ENCODE measurements at places on chromosomes 11 and 22.

- DNase-seq = no peak
Measured at GRCh38 chr11:17588721-17589120, 41.7 kb downstream of the OTOG start.

DNA sequence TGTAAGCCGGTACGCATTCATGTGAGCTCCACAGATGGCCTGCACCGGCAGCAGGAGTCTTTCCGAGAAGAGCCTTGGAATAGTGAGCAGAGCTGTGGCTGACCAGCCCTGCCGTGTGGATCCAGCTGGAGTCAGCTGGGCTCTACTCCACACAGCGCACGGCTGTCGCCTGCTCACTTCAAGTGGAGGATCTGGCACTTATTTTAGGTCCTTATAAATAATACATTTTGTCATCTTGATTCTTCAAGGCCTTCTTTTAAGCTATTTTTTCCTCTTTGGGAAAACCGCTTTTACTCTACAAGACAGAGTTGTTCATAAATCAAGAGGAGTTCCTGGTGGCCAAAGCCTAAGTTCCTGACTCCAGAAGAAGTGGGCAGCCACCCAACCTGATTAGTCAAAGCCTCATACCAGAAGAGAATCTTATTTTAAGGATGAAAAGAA, 93.8 kb downstream of the KCNC1 start:
- no peak for DNase-seq

DNA sequence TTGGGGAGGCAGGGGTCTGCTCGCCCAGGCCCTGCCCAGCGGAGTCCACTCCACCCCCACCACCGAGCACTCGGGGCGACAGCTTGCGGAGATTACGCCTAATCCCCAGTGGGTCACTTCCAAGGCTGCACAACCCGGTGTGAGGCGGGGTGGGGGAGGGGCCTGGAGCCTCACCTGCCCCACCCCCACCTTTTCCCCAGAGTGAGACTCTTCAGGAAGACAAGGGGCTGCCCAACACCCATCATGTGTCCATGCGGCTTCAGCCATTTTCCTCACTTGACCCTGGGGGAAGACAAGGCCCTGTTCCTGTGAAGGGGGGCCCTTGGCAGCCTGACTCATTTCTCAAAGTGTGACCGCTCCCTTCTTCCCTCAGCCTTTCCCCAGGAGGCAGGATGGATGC, 12.5 kb downstream of the SYNGR1 start:
- DNase-seq = no peak

DNA sequence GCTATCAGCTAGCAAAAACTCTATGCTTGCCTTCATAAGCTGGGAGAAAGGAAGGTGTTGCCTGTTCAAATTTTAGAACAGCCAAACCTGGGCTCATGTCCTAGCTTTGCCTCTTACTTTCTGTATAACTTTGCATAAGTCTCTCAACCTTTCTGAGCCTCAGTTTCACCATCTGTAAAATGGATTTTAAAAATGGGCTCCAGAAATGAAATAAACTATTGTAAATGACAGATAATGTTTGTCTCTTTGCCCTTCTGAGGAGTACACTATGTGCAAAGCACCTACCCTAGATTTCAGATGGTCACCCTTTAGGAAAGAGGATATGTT, 68.7 kb downstream of the FAM168A start:
- DNase-seq = no peak

- no peak for DNase-seq
Measured at GRCh38 chr11:79313530-79313913, 127.3 kb downstream of the TENM4 start.

- no peak for DNase-seq
Measured at GRCh38 chr11:108961095-108961494, 296.2 kb downstream of the DDX10 start.

- no peak for DNase-seq
Measured at GRCh38 chr11:134751766-134752165, 339.7 kb upstream of the B3GAT1 start.

GRCh38 chr22:48973694-48974041, 854.0 kb downstream of the BRD1 start:
- DNase-seq = no peak

- no peak for DNase-seq
Measured at GRCh38 chr11:16893456-16894066, 120.7 kb downstream of the PLEKHA7 start.

DNA sequence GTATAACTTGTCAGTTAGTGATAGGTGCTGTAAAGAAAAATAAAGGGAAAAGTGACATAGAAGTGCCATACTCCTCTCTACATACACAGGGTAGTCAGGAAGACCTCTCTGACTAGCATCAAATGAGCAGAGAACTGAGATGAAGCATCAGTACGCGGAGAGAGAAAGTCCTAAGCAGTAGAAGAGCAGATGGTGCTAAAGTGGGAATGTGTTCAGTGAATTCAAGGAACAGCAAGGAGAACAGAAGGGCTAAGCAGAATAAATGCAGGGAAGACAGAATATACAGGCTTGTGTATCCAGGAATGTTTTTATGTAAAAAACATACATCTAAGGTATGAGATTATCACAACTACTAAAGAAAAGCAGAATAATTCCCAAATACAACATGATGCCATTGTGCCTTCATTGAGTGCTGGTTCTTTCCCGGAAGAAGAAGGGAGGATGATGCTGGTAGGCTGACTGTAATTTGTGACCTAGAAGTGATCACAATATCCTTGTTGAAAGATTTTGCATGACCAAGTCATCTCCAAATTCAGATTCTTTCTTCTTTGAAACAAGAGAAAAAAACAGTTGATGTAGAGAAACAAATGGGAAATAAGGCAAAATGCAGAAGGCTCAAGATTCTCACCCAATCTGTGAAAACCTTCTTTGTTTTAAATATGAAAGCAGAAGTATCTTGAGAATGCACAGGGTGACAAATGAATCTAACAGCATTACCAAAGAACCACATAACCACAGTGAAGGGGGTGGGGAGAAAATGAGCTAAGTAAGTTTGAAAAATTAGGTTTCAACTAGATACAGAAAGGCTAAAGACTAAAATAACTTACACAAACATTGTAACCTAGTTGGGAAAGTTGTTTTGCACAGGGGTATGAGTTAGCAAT, 20.5 kb downstream of the MRE11 start:
- DNase-seq = peak; percentile 60

GRCh38 chr22:39237318-39238100, 7.3 kb downstream of the PDGFB start:
- DNase-seq = no peak

DNA sequence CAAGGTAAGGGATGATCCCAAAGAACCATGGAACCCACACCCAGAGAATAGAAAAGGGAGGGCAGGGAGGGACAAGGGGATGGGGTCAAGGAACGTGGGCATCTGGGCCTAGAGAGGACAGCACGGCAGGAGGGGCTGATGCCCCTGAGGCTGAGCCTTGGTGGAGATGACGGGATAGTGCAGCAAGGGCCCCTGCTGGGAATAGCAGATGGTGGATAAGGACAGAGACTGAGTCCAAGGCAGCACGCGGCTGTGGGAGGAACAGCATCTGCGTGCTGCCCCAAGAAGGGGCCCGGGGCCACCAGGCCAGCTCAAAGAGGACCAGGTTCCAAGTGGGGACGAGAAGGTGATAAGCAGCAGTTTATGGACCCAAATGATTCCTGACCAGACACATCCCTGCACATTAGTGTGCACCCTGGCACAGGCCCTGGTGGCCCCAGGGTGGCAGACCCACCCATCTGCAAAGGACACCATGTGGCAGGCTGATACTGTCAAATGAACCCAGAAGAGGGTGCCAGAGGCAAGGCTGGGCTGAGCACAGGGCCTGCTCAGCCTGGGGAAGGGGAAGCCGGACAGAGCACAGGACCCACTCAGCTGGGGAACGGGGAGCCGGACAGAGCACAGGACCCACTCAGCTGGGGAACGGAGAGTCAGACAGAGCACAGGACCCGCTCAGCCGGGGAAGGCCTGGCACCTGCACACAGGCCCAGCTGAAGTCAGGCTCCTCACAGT, 12.8 kb upstream of the TESMIN start:
- DNase-seq = no peak

DNA sequence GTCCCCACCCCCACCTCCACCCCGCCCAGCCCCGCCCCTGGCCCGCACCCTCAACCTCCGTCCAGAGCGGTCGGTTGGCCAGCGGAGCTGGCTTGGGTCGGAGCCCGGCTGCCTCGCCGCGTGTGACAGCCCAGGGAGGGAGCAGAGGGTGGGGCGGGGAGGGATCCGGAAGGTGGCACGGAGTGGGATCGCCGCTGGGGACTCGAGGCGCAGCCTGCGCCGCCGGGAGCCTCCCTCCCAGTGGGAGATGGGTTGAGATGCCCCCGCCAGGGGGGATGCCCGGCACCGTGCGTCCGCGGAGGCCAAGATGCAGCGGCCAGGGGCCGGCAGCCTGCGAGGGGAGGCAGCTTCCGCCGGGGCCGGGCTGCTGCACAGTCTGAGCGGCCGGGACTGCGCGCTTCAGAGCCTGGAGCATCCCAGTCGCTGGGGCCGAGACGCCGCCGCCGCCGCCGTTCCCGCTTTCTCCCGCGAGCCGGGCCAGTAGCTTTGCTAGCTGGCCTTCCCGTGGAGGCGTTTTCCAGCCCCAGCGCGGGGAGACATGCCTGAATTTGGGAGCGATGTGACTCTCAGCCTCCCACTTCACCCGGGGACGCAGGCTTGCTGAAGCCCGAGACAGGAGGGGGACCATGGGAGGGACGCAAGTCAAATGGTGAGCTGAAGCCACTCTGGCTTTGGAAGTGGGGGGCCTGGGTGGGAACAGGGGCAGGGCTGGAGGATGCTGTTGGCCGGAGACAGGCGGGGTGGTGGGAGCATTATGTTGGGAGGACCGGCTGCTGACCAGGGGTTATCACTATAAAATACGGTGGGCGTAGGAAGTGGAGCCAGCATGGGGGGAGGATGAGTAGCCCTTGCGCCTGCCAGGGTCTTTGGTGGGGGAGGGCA, 40.2 kb downstream of the DIXDC1 start:
- peak; percentile 11 for DNase-seq

GRCh38 chr11:3865388-3866193, 10.1 kb downstream of the STIM1 start:
- no peak for DNase-seq

DNA sequence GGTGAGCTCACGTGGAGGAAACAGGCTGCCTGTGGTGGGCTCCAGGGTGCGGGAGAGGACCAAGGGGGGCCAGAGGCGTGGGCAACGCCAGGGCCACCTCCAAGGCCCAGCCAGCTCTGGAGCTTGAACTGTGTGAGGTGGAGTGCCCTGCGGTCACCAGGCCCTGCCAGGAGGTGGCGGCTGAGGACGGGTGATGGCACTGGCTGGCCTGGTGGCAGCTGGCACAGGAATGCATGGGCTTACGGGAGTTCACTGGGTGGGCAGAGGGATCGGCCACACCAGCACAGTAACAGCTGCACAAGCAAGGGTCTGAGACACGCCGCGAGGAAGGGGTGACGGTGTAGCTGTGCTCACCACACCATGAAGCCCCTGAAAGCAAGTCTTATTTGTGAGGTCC, 15.8 kb downstream of the TOLLIP start:
- DNase-seq = no peak

- no peak for DNase-seq
Measured at GRCh38 chr22:37329238-37330140, 47.2 kb downstream of the CYTH4 start.

DNA sequence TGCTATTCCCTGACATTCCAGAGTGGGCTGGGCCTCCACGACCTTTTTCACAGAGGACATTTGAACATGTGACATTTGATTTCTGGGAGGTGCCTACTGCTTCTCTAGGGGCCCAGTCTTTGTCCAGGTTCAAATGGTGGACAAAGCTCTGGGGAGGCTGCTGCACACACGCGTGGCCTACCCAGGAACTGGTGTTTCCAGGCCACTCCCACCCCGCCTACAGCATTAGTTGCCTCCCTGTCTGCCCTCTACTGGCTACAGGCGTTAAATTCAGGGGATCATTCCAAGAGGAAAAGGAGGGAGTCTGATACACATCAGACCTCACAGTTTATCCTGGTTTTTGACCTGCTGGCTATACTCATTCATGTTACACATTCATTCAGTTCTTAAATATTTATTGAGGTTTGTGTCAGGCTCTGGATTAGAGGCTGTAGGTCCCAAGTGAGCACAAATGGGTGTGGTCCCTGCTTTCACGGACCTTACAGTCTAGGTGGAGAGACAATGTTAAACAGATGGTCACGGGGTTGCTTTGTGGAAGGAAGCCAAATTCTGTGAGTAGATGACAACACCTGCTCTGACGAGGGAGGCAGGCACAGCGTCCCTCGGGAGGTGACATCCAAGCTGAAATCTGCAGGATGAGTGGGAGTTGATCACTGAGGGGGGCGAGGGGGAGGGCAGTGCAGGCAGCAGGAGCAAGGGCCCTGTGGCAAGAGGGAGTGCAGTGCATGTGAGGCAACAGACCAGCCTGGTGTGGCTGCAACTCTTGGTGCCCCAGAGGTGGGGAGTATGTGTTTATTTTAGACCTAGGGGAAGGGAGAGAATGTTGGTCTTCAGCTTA, 11.8 kb downstream of the TUB start:
- DNase-seq = peak; percentile 63

GRCh38 chr11:1087961-1088926, 13.6 kb downstream of the MUC2 start:
- DNase-seq = no peak

GRCh38 chr11:120527111-120527761, 15.7 kb downstream of the GRIK4 start:
- no peak for DNase-seq

GRCh38 chr11:97888641-97889040, 1132.1 kb upstream of the CNTN5 start:
- DNase-seq = no peak

DNA sequence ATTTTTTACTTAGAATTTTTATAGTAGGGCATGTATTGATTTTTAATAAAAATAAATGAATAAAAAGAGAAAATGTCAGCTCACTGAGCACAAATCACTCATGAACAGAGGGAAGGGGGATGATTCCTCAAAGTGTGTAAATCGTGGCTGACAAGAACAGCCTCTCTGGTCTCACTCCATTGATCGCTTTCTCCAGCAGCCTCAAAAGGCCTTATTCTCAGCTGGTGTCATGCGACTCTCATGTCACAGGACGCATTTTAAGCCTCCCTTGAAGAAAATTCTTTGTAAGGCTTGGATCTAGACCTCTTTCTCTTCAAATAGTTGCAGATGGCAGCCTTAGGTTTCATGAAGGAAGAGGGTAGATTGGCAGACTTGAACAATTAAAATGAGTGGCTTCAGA, 33.9 kb upstream of the SLC5A12 start:
- no peak for DNase-seq

DNA sequence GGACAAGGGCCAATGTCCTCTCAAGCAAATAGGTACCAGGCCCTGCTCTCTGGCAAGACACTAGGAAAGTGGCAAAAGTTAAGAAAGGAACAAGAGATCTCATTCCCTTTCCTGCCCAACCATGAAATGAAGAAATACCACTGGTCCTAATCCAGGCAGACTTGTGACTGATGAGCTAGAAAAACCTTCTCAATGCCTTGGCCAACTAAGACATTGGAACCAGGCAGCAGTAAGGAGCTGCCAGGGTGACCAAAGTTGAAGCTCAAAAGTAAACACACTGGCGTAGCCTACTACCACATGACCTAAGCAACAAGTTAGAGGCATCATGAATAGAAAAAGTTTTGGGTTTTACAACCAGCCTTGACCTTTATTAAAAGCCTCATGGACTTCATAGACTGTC, 45.1 kb upstream of the CHST1 start:
- no peak for DNase-seq
